ENCODE measurements at places on chromosomes 7 and 10.

GRCh38 chr10:122465401-122466040 is 4.2 kb downstream of the HTRA1 start:
- no peak for DNase-seq

GRCh38 chr7:9945131-9945530 is 1028.5 kb upstream of the PHF14 start:
- DNase-seq: no peak

- no peak for DNase-seq
Measured at GRCh38 chr10:67861750-67862432, 22.6 kb upstream of the SIRT1 start.

DNA sequence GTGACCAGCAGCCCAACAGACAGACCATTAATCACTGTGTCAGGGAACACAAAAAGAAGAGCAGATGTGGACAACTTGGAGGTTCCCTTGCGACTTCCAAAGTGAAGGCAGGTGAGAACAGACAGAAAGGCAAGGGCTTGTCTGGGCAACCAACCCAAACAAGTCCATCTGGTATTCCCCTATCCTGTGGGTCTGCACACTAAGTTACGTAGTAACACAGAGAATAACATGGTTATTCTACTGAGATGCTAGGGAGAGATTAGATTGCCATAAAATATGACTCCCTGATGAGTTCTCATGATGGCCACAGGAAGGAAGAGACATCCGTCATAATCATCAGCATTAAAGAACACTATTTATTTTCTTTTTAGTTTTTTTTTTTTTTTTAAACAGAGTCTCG is 252.2 kb downstream of the CALN1 start:
- DNase-seq: no peak

GRCh38 chr7:30557245-30557644 is 37.4 kb upstream of the GARS1 start:
- DNase-seq: no peak

GRCh38 chr10:129953119-129954051 is 10.7 kb downstream of the EBF3 start:
- DNase-seq: no peak

DNA sequence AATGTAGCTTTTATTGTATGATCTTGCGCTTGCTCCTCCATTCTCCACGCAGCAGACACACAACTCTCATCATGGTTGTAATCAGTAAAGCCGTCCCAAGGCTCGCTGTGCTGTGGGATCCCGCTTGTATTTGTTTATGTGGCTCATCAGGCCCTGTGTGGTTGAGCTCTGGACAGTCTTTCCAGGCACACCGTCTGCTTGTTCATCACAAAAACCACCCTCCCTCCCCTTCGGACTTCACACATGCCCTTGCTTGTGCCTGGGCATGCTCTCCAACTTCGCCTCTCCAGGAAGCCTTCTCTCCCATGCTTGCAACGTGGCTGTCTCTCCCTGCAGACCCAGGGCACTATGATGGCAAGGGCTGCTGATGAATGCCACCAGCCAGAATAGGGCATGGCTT is 62.4 kb downstream of the HK1 start:
- no peak for DNase-seq
